Spinal cord (tissue), 10 donors: ENCODE measurements at places on chromosomes 7 and 10.

DNA sequence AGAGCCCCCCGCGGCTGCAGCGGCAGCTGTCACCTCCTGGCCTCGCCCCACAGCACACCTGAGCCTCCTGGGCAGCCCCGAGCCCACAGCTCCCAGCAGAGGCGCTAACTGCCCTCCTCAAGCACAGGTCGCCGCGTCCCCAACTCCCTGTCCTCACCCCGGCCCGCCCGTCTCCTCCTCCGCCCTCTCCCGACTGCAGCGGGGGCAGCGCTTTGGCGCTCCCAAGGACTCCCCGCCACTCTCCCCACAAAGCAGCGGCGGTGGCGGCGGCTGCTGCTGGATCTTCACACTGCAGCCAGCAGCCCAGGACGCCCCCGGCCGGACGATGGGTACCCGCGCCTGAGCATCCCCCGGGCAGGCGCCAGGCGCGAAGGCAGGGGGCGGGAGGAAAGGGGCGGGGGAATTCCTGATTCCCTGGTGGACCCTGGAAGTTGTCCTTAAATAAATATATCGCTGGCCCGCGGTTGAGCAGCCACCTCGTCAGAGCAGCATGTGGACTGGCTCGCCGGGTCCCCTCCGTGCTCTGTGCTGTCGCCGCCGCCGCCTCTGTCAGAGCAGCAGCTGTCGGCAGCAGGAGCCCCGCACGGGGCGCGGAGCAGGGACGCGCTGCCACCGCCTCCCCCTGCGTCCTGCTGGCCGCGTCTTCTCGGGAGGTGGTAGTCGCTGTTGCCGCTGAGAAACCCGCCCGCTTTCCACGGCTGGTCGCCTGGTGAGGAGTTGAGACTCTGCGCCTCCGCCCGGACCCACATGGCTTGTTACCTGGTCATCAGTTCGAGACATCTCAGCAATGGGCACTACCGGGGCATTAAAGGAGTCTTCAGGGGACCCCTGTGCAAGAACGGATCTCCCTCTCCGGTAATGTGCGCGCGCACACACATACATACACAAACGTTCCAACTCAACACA, at the start of gene ZNF804B:
TSS of gene ZNF804B (plus strand) at position 471 of the 906 bp plus-strand sequence. CDS start at position 748, 277 bp downstream.
- no peak for DNase-seq
- peaks cover 10% of the 10 kb centered on the region for H3K27me3 ChIP-seq
- peak within 1 kb of the TSS; percentile 67 for H3K4me3 ChIP-seq

DNA sequence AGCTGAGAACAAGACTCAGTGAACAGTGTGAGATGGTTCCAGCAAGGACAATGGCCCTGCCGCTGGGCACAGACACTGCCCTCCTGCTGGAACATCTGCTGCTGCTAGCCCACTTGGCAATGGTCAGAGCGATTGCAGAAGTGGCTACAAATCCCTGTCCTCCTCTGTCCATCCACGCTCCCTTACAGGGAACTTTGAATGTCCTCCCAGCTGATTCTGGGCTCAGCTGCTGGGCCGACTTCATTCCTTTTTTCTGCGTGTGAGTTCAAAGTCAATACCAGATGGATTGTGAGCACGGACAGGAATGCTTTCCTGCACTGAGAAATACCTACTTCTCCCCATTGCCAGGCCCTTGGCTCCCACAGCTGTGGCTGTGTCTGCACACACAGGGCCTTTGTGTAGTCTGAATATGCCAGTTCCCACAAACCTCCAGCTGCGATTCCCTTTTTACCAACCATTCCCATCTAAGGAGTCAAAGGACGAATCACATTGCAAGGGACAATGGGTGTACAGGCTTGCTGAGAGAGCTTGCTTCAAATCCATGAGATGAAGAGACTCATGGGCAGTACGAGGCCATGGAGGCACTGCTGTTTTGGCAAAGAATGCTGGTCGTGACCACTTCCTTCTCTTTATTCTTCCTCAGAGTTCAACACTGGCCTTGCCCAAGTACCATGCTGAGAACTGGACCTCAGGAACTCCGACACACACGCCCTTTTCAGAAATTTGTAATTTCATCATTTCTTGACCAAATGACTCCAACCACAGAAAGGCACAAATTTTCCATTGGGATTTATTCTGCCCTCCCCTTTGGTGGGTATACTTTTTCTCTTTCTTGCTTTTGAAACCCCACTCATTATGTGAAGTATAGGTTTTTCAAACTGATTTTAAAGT, 44.2 kb downstream of the BPGM start:
- H3K4me1 ChIP-seq: peaks cover 16% of the 10 kb centered on the region
- H3K27me3 ChIP-seq: no peaks in the 10 kb centered on the region
- peak overlapping the region; percentile 61 for H3K27ac ChIP-seq
- H3K36me3 ChIP-seq: no peaks in the 10 kb centered on the region

- no peak overlapping the region for H3K27ac ChIP-seq
- H3K4me1 ChIP-seq: no peaks in the 10 kb centered on the region
- no peak for DNase-seq
- H3K36me3 ChIP-seq: no peaks in the 10 kb centered on the region
- H3K27me3 ChIP-seq: no peaks in the 10 kb centered on the region
These were observed 14.8 kb upstream of the FHIP2A start for GRCh38 chr10:114806562-114807391.

- no peak for DNase-seq
- peak overlapping the region; percentile 49 for H3K27ac ChIP-seq
- H3K4me1 ChIP-seq: no peaks in the 10 kb centered on the region
- H3K36me3 ChIP-seq: no peaks in the 10 kb centered on the region
- H3K4me3 ChIP-seq: no peak overlapping the region
These were observed 108.5 kb downstream of the RAB18 start for GRCh38 chr10:27612551-27613035.

GRCh38 chr10:71093531-71093930, 118.8 kb upstream of the UNC5B start:
- no peaks in the 10 kb centered on the region for H3K27me3 ChIP-seq
- no peaks in the 10 kb centered on the region for H3K36me3 ChIP-seq
- H3K4me3 ChIP-seq: no peak overlapping the region

DNA sequence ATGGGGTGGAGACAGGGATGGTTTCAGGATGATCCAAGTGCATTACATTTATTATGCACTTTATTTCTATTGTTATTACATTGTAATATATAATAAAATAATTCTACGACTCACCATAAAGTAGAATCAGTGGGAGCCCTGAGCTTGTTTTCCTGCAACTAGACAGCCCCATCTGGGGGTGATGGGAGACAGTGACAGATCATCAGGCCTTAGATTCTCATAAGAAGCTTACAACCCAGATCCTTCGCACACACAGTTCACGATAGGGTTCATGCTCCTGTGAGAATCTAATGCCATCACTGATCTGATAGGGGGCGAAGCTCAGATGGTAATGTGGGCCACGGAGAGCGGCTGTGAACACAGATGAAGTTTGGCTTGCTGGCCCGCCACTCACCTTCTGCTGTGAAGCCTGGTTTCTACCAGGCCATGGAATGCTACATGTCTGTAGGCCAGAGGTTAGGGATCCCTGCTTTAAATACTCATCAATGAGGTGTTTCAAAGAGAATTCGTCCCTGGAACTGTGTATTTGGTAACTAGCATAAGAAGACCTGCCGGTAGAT, 21.2 kb upstream of the PRKCQ start:
- H3K4me1 ChIP-seq: no peaks in the 10 kb centered on the region
- no peaks in the 10 kb centered on the region for H3K36me3 ChIP-seq
- H3K27me3 ChIP-seq: no peaks in the 10 kb centered on the region
- H3K4me3 ChIP-seq: no peak overlapping the region
- no peak overlapping the region for H3K27ac ChIP-seq
- no peak for DNase-seq

GRCh38 chr10:29966269-29966668, 93.1 kb downstream of the JCAD start:
- peaks cover 3% of the 10 kb centered on the region for H3K4me1 ChIP-seq
- no peak overlapping the region for H3K27ac ChIP-seq
- DNase-seq: no peak
- H3K4me3 ChIP-seq: no peak overlapping the region
- H3K27me3 ChIP-seq: no peaks in the 10 kb centered on the region
- H3K36me3 ChIP-seq: no peaks in the 10 kb centered on the region

- H3K36me3 ChIP-seq: no peaks in the 10 kb centered on the region
- H3K4me3 ChIP-seq: no peak overlapping the region
- peaks cover 7% of the 10 kb centered on the region for H3K4me1 ChIP-seq
- DNase-seq: no peak
- H3K27ac ChIP-seq: no peak overlapping the region
These were observed 38.1 kb downstream of the COL13A1 start for GRCh38 chr10:69839696-69840345.

- H3K4me1 ChIP-seq: peaks cover 16% of the 10 kb centered on the region
- no peaks in the 10 kb centered on the region for H3K36me3 ChIP-seq
- DNase-seq: no peak
- H3K27ac ChIP-seq: no peak overlapping the region
- H3K27me3 ChIP-seq: peaks cover 48% of the 10 kb centered on the region
These were observed 437.0 kb upstream of the MGMT start for GRCh38 chr10:129029851-129030602.

GRCh38 chr7:9391221-9391620, 957.8 kb downstream of the NXPH1 start:
- no peaks in the 10 kb centered on the region for H3K27me3 ChIP-seq
- H3K27ac ChIP-seq: no peak overlapping the region
- H3K4me3 ChIP-seq: no peak overlapping the region
- H3K4me1 ChIP-seq: no peaks in the 10 kb centered on the region
- no peak for DNase-seq
- H3K36me3 ChIP-seq: no peaks in the 10 kb centered on the region

GRCh38 chr10:878895-879294, 52.6 kb downstream of the LARP4B start:
- no peaks in the 10 kb centered on the region for H3K27me3 ChIP-seq
- H3K27ac ChIP-seq: no peak overlapping the region
- no peaks in the 10 kb centered on the region for H3K4me1 ChIP-seq
- no peak overlapping the region for H3K4me3 ChIP-seq
- peaks cover 32% of the 10 kb centered on the region for H3K36me3 ChIP-seq

DNA sequence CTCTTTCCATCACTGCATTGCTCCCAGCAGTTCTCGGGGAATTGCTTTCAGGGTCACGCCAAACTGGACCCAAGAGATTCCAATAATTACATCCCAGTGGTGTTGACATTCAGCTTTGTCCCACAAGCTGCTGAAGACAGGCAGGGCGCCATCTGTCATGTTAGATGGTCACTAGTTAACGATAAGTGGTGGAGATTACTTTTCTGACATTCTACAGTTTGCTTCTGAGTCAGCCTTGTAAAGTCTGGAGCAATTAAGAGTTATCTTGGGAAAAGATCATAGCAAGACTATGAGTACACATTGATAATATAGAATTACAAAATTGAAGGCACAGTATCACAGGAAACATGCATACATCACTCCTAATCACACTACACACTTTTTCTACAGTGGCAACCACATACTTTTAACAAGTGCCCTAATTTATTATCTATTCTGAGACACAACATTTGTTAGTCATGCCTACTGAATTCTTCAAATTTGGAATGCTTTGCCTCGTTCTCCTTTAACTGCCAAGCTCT, 41.9 kb downstream of the SEMA3C start:
- no peak overlapping the region for H3K4me3 ChIP-seq
- H3K27me3 ChIP-seq: no peaks in the 10 kb centered on the region
- DNase-seq: peak; percentile 44
- no peak overlapping the region for H3K27ac ChIP-seq
- H3K4me1 ChIP-seq: no peaks in the 10 kb centered on the region

DNA sequence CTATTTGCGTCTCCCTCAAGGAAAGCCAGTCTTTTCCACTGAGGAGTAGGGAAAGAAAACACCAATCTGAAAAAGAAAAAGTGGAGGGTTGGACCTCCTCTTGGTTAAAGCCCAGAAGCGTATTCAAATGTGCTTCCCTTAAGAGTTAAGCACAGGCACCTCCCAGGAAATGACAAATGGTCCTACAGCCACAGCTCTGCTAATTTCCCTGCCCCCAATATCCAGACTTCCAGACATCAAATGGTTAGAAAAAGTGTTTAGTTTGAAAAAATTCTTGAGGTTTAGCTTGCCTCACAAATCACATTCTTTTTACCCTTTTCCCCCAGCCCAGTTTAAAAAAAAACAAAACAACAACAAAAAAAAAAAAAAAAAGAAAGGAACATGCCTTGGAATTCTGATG, 19.0 kb upstream of the COL1A2 start:
- H3K4me3 ChIP-seq: peak overlapping the region; percentile 28
- no peaks in the 10 kb centered on the region for H3K27me3 ChIP-seq
- H3K27ac ChIP-seq: peak overlapping the region; percentile 94
- no peak for DNase-seq
- H3K36me3 ChIP-seq: no peaks in the 10 kb centered on the region

GRCh38 chr7:156020566-156020965, 208.3 kb upstream of the SHH start:
- no peaks in the 10 kb centered on the region for H3K27me3 ChIP-seq
- no peak for DNase-seq
- H3K4me1 ChIP-seq: no peaks in the 10 kb centered on the region
- no peak overlapping the region for H3K4me3 ChIP-seq
- H3K36me3 ChIP-seq: no peaks in the 10 kb centered on the region

- peaks cover 97% of the 10 kb centered on the region for H3K36me3 ChIP-seq
- H3K4me3 ChIP-seq: no peak overlapping the region
- H3K27me3 ChIP-seq: no peaks in the 10 kb centered on the region
These were observed 21.9 kb downstream of the EIF3B start for GRCh38 chr7:2376351-2377154.

- no peaks in the 10 kb centered on the region for H3K36me3 ChIP-seq
- H3K27ac ChIP-seq: no peak overlapping the region
- DNase-seq: no peak
- no peaks in the 10 kb centered on the region for H3K27me3 ChIP-seq
- no peak overlapping the region for H3K4me3 ChIP-seq
These were observed 36.1 kb downstream of the AGMO start for GRCh38 chr7:15525652-15526263.

DNA sequence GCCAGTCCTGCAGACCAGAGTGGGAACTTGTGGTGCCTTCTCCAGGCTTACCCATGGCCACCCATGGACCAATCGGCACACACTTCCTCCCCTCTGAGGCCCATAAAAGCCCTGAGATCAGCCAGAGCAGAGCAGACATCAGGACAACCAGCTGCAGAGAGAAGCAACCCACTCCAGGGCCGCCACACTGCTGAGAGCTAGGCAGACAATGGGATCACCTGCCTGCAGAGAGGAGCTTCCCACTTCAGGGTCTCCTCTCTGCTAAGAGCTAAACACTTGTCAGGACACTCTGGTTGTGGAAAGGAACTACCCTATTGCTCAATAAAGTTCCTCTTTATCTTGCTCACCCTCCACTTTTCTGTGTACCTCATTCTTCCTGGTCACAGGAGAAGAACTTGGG, 34.0 kb downstream of the C7orf25 start:
- H3K4me1 ChIP-seq: no peaks in the 10 kb centered on the region
- no peak overlapping the region for H3K4me3 ChIP-seq
- H3K36me3 ChIP-seq: no peaks in the 10 kb centered on the region
- no peak overlapping the region for H3K27ac ChIP-seq

DNA sequence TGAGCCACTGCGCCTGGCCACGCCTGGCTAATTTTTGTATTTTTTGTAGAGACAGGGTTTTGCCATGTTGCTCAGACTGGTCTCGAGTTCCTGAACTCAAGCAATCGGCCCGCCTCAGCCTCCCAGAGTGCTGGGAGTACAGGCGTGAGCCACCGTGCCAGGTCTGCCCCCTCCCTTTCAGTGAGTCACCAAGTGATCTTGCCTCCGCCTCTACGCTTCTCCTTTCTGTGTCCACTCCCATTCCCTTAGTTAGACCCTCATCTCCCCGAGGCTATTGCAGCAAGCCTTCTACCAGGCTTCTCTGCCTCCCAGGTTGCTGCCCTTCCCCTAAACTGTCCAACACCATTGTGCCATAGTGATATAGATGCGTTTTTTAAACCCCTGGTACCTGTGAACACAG, 32.9 kb downstream of the CDC123 start:
- H3K4me3 ChIP-seq: no peak overlapping the region
- no peak for DNase-seq
- no peaks in the 10 kb centered on the region for H3K27me3 ChIP-seq
- no peak overlapping the region for H3K27ac ChIP-seq
- H3K4me1 ChIP-seq: peaks cover 3% of the 10 kb centered on the region
- H3K36me3 ChIP-seq: peaks cover 47% of the 10 kb centered on the region

GRCh38 chr7:74206589-74207120, 3.2 kb upstream of the LAT2 start:
- DNase-seq: peak; percentile 54
- H3K27me3 ChIP-seq: no peaks in the 10 kb centered on the region
- no peak overlapping the region for H3K27ac ChIP-seq
- H3K36me3 ChIP-seq: no peaks in the 10 kb centered on the region
- peaks cover 12% of the 10 kb centered on the region for H3K4me1 ChIP-seq
